ENCODE measurements at places on chromosomes 13 and 19.

DNA sequence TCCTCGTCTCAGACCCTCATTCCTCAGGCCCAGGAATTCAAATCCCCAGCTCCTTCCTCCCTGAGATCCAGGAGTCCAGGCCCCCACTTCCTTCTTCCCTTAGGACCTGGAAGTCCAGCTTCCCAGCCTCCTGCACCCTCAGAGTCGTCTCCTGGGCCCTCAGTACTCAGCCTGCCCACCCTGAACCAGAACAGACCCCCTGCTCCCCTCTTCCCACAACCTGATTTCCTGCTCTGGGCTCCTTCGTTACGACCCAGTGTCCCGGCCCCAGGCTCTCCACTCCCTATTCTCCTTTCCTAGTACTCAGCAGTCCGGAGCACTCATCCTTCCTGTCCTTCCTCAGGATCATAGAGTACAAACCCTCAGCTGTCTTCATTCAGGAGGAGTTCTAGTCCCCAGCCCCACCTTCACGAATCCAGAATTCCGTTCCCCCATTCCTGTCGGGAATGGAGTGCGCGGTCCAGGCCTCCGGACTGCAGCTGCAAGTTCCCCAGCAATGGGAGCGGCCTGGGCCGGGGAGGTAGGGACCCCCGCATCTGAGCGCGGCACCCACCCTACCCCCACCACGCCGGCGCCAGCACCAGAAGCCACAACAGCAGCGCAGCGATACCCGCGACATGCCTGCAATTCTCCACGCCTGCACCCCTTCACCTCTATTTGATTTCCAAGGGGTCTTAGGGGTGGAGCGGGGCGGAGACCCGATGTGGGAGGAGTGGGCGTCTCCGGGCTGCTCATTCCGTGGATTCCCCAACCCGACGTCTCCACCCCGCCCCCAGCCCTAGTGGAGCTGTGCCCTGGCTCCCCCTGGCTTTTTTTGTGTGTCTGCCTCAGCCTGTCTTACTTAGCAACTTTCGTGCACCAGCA lies 12.7 kb downstream of the EGLN2 start:
- DNase-seq: no peak

DNA sequence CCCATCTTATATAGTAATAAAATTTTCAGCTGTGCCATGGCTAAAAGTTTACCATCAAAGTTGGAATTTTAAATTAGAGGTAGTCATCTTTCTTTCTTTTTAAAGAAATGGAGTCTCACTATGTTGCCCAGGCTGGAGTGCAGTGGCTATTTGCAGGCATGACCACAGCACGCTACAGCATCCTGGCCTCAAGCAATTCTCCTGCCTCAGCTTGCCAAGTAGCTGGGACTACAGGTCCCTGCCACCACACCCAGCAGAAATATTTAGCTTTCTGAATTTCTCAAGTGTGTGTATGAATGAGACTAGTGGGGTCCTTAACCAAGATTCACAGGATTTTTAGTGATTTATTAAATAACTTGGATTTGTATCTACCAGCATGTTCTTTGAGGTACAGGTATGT lies 30.5 kb upstream of the USPL1 start:
- DNase-seq: no peak

DNA sequence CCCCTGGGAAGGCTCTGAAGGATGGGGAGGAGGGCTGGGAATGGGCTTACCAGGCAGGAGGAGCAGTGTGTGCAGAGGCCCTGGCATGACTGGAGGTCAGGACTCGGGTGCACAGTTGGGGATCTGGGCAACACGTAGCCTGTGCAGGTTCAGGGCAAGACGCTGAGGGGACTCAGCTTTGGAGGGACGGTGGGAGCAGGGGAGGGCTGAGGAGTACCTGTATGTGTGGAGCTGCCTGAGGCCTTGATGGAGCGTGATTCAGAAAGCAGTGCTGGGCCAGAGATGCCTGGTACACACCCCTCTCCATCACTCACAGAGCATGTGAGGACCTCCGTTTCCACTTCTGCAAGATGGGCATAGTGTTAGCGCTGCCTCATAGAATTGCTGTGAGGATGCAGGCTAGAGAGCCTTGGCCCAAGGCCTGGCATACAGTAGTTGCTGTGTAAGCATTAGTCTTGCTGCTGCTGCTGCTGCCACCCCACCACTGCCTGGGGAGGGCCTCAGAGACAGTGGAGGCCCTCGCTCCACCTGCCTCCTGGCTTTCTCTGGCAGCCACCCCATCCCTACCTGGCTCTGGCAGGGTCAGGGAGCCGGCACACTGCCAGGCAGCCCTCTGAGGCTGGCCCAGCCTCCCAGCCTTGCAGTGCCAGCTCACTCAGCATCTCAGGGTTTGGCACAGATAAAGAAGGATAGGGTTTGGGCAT lies 2.4 kb downstream of the PAK4 start:
- no peak for DNase-seq

GRCh38 chr13:99126821-99127220 lies 73.8 kb upstream of the UBAC2 start:
- no peak for DNase-seq

- DNase-seq: no peak
Observed at GRCh38 chr19:3964256-3965194, 6.4 kb downstream of the DAPK3 start.

GRCh38 chr13:113124211-113124970 lies 1.8 kb downstream of the F10 start:
- no peak for DNase-seq

GRCh38 chr19:15874821-15875474 lies 22.9 kb downstream of the CYP4F2 start:
- DNase-seq: no peak

GRCh38 chr19:6774821-6775707 lies 2.6 kb downstream of the VAV1 start:
- no peak for DNase-seq

DNA sequence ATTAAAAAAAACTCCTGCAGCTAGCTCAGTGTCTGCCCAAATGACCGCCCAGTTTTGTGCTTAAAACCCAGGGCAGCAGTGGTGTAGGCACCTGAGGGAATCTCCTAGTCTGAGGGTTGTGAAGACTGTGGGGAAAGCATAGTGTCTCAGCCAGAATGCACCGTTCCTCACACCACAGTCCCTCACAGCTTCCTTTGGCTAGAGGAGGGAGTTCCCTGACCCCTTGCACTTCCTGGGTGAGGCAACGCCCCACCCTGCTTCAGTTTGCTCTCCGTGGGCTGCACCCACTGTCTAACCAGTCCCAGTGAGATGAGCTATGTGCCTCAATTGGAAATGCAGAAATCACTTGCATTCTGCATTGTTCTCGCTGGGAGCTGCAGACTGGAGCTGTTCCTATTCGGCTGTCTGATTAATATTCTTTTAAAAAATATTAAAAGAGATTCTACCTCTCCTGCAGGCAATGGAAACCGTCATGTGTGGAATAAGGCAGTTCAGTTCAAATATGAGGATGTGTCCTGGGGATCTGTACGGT lies 645.7 kb downstream of the FGF9 start:
- DNase-seq: no peak

GRCh38 chr19:8501981-8502380 lies 459 bp downstream of the PRAM1 start:
- no peak for DNase-seq

DNA sequence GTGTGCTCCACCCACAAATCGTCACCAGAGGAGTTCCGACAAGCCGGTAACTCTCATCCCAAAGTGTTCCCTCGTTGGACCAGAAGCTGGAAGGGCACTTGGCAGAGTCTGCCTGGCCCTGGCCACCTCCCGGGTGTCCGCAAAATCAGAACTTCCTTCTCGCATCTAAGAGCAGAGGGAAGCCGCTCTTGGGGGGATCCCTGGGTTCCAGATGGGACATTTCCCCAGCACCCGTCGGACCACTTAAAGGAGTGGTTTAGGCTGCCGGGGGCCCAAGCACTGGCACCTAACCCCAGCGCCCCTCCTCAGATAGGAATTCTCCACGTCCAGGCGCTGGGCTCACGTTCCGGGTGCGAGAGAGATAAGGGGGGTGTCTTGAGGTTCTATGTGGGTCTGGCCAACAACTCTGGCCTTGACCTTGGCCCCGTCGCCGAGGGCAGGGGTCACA lies 857 bp upstream of the MAP2K7 start:
- no peak for DNase-seq

DNA sequence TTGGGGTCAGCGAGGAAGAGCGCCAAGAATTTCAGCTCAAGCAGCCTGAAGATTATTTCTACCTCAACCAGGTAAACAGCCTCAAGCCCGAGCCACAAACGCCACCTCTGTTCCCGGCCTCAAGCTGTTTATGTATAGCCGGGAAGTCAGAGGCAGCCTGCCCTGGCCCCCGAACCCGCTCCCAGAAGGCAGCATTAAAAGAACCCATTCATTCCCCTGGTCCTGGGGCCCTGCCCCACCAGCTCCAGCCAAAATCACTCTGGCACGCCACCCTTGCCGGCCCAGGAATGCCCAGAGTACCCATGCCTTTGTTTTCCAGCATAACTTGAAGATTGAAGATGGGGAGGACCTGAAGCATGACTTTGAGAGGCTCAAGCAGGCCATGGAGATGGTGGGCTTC lies 61.2 kb upstream of the USE1 start:
- DNase-seq: no peak

GRCh38 chr13:41494202-41494601 lies 36.9 kb downstream of the RGCC start:
- DNase-seq: no peak

- no peak for DNase-seq
Observed at GRCh38 chr19:31001991-31002390, 347.2 kb downstream of the TSHZ3 start.

GRCh38 chr19:30846102-30846501 lies 473.9 kb downstream of the ZNF536 start:
- DNase-seq: no peak

DNA sequence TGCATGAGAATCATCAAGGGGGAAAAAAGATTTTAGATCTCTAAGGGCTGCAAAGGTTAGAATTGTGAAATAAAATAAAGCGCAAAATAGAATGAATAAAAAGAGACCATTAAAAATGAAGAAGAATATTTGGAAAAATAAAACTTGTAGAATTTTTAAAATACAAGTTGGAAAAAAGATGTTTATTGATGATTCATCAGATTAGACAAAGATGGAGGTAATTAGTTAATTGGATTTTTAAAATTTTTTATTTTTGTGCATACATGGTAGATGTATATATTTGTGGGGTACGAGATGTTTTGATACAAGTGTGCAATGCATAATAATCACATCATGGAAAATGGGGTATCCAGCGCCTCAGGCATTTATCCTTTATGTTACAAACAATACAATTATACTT lies 143.3 kb downstream of the MAB21L1 start:
- DNase-seq: no peak

DNA sequence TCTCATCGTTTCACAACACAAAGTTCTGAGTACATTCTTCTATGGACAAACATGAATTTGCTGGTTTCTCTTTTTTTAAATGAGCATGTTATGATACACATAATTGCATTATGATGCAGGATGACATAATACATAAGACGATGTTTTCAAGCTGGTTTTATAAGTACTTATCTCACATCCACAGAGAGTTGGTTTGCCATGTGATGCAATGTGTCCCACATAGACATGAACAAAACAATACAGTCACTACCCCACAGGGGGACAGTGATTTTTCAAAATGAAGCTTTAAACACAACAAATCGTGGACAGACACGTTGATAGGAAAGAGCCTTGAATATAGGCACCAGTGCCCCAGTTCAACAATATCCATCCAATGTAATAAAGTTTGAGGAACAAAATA lies 447.1 kb downstream of the KLF12 start:
- no peak for DNase-seq

DNA sequence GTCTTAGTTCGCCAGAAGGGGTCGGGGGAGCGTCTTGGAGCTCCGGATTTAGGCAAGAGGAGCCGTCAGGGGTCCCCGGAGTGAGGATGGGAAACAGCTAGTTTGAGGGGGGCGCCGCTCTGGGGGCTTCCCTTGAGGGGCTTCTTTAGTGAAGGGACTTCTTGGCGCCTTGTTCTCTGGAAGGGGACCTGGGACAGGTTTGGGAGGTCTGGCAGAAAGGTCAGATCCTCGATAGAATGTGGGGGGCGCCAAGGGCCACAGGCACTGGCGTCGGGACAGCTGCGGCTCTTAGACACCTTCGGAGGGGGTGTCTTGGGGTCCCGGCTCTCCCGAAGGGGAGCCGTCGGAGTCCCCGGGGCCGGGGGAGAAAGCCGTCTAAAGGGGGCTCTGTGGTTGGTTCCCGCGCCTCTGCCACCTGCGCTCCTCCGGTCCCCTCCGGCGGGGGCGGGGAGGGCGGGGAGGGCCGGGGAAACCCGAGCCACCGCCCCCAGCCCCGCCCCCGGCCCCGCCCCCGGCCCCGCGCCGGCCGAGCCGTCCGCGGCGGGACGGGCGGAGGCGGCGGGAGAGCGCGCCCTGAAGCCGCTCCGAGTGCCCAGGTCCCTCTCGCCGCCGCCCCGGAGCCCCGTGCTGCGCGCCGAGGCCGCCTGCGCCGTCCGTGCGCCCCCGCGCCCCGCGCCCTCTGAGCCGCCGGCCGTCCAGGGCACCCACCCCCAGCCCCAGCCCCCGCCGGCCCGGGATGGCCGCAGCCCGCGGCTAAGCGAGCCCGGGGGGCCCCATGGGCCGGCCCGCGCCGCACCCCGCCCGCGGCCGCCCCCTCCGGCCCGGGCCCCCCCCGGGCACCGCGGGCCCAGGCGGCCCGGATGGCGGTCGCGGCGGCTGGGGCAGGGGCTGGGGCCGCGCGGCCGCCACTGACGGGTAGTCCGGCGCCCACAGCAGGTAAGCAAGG lies at the start of gene NRTN:
NRTN (plus strand) TSS at position 552 of the 946 bp plus-strand sequence. CDS start 19,099 bp downstream, outside the sequence.
- no peak for DNase-seq

- no peak for DNase-seq
Observed at GRCh38 chr13:23655321-23655720, 85.1 kb downstream of the TNFRSF19 start.

DNA sequence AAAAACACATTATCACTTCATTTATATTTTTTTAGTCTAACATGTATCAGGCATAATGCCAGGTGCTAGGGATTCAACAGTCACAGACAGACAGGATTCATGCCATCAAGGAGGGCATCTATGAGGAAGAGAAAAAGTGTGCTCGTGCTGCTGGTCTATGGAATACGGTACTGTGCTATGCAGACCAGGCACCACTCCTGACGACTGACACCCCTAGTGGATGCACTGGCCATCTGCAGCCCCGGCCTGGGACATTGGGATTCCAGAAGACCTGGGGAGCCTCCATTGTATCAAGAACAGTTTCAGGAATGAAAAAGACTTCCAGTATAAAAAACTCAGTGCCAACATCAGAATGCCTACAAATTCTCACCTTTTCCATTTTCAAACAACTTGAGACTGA lies 94.0 kb downstream of the KLF12 start:
- peak; percentile 9 for DNase-seq

DNA sequence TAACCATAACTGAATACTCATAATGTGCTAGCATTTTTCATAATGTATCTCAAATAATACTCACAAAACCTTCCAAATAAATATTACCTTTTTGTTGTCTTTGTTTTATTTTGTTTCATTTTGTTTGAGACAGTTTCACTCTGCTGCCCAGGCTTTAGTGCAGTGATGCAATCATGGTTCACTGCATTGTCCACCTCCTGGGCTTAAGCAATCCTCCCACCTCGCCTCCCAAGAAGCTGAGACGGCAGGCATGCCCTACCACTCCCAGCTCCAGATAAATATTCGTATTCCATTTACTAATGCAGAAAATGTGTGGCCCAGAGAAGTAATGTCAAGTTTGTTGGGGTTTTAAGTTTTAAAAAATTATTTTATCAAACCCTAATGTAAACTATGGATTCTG lies 739.1 kb downstream of the GPC5 start:
- no peak for DNase-seq

- no peak for DNase-seq
Observed at GRCh38 chr13:105509981-105510762, 1025.3 kb downstream of the EFNB2 start.

Data from COLO829 (cell line).